ENCODE measurements at places on chromosomes 11 and 22.

GRCh38 chr11:65315204-65315865, 669 bp downstream of the CDC42EP2 start:
- DNase-seq = no peak

- no peak for DNase-seq
Observed at GRCh38 chr11:70303070-70303469, 32.6 kb downstream of the PPFIA1 start.

- DNase-seq = no peak
Observed at GRCh38 chr11:35127619-35128018, 11.4 kb upstream of the CD44 start.

DNA sequence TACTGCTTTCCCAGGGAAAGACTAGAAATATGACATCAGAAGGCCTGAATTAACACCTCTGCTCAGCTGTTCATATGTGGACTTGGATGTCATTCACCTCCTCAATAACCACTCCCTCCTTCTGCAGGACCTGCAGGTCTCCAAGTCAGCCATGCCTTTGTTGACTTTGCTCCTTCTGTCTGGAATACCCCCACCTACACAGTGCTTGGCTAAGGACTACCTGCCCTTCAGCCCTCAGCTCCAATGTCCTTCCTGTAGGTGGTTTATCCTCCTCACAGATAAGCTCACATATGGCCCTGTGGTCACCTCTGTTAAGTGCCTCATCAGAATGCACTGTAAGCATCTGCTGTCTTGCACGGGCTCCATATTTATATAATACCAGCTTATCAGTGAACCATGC, 26.4 kb upstream of the FAT3 start:
- DNase-seq = no peak

GRCh38 chr11:10619131-10619680, 50.7 kb upstream of the LYVE1 start:
- no peak for DNase-seq

DNA sequence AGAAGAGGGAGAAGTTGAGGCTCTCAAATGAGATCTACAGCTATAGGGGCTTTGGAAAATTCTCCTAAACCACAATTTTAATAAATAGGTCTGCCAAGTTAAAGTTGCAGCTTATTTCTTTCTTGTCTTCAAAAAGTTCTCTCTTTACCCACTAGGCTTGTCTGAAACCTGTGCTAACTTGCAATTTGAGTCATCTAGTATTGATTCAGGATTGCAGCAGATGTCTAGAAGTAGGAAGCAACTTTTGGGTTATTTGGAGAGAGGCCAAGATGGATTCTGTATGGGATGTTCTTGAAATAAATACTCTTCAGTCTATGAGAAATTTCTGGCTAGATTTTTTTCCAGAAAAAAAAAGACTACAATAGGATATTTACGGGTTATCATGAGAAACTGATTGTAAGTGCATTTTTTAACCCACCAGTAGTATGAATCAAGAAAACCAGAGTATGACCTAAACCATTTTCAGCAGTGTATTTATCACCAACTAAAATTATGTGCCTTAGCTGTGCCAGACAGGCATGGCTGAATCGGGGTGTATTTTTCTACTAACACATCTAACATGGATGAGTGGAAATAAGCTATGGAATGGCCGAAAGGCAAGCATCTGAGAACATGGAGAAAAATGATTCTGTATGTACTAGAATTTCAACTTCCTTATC, 4.9 kb upstream of the RAB38 start:
- no peak for DNase-seq

- DNase-seq = no peak
Observed at GRCh38 chr11:125842321-125842948, 9.3 kb downstream of the PATE4 start.

GRCh38 chr11:17691976-17692375, 27.4 kb upstream of the MYOD1 start:
- DNase-seq = no peak

GRCh38 chr11:28684011-28684586, 575.9 kb downstream of the METTL15 start:
- no peak for DNase-seq

GRCh38 chr22:36015811-36016529, 12.7 kb downstream of the RBFOX2 start:
- DNase-seq = no peak

DNA sequence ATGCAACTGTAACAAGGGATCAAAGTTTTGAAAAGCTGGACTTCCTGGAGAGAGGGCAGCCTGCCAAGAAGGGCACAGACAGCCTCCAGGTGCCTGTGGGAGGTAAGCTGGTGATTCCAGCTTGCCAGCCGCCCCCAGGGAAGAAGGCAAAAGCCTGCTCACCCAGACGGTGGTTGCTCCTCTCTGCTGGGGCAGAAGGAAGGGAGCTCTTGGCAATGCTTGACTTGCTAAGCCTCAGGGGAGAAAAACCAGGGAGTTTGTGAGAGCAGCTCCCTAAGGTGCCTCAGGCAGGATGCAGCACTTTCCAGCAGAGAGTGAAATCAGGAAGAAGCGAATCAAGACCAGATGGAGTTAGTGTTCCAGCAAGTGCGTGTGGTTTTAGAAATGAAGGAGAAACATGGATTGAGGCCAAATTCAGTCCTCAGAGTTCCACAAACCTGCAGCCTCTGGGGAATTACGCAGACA, 553.6 kb downstream of the BUD13 start:
- DNase-seq = no peak

DNA sequence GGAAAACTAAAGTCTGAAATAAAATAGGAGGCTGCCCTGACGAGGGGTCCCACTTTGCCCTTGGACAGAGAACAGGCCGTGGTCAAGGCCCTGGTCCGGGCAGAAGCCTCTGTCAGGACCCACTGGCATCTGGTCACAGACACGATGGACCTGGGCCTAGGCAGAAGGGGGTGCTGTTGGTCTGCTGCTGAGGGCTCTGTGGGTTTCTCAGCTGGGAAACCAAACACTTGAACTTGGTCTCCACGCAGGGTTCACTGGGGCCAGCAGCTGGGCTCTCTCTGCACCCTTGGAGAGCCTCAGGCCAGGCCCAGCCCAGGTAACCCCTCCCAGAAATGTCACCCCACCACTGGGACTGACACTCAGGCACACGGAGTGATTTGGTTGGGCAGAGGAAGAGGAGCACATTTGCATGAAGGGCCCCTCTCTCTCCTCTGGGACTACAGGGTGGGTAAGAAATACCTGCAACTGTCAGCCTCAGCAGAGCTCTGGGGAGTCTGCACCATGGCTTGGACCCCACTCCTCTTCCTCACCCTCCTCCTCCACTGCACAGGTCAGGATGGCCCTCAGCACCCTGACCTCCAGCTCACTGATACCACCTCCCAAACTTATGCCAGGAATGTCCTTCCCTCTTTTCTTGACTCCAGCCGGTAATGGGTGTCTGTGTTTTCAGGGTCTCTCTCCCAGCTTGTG, 48.1 kb upstream of the TOP3B start:
- DNase-seq = no peak

DNA sequence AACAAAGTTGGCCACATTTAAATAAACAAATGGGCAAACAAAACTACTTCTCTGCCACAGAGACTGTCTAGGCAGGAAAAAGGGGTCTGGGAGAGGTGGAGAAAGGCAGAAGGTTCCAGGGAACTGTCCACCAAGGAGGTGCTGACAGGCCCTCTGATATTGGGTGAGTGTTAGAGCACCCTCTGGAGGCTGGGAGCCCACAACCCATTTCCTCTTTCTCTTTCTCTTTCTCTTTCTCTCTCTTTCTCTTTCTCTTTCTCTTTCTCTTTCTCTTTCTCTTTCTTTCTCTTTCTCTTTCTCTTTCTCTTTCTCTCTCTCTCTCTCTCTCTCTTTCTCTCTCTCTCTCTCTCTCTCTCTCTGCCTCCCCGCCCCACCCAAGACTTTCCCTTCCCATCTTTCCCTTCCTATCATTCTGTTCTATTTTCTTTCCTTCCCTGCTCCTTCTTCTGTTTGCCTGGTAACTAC, 912.8 kb downstream of the DLG2 start:
- no peak for DNase-seq

- DNase-seq = no peak
Observed at GRCh38 chr11:94705891-94706615, 62.1 kb upstream of the AMOTL1 start.

GRCh38 chr11:23961503-23962338, 535.1 kb upstream of the LUZP2 start:
- DNase-seq = no peak
